Activated CD8-positive, alpha-beta memory T cell treated with anti-CD3 and anti-CD28 coated beads for 1 hour (primary cell): ENCODE measurements at places on chromosomes 4 and X.

- no peak for DNase-seq
Measured at GRCh38 chr4:52037689-52038102, 403 bp downstream of the SGCB start.

DNA sequence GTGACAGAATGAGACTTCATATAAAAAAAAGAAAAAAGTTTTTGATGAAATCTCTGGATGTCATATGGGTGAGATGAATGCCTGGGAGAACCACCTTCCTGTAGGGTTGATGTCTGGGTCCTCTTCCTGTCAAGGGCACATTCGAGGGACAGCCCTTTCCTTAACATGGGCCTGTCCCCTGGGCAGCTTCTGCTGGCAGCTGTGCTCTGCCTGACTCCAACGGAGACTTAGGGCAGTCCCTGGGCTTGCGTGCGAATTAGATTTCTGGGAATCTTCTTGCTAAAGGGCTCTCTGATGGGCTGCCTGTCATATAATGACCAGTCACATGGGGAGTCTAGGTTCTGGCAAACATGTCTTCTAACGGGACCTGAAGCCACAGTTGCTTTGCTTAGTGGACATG lies 40.7 kb downstream of the TNIP2 start:
- DNase-seq = no peak

DNA sequence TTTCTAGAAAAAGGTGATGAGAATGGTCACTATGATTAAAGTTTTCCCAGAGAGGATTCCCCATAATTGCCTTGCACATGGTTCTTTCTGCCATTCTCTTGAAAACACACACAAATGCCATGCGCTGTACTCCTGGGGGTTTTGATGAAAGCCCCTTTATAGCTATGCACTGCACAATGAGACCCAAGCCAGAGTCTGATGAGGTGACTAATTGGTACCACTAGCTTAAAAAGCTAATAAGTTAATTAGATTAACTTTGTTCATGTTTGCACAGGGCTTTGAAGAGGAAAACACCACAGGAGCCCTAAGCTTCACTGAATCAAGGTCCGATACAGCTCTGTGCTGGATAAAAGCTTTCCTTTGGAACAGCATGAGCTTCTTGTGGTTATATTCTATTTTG lies 132.2 kb downstream of the NKX6-1 start:
- DNase-seq = no peak

DNA sequence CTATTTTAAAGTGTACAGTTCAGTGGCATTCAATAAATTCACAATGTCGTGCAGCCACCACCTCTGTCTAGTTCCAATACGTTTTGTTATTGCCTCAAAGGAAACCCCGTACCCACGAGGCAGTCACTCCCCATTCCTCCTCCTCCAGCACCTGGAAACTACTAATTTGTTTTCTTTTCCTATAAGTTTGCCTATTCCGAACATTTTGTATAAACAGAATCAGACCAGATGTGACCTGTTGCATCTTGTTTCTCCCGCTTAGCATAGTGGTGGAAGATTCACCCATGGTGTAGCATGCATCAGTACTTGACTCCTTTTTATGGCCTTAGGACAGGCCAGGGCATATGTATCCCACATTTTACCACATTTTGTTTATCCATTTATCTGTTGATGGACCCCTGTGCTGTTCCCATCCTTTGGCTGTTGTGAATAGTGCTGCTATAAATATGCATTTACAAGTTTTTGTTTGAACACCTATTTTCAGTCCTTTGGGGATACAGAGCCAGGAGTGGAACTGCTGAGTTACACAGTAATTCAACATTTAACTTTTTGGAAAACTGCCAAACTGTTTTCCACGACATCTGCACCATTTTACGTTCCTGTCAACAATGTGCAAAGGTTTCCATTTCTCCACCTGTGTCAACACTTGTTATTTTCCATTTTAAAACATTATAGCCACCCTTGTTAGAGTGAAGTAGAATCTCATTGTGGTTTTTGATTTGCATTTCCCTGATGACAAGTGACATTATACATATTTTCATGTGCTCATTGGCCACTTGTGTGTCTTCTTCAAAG lies 57.8 kb upstream of the STX18 start:
- no peak for DNase-seq

- DNase-seq = no peak
Measured at GRCh38 chr4:20987191-20987590, 286.9 kb downstream of the PACRGL start.

- DNase-seq = no peak
Measured at GRCh38 chrX:19789376-19789775, 98.0 kb downstream of the SH3KBP1 start.

DNA sequence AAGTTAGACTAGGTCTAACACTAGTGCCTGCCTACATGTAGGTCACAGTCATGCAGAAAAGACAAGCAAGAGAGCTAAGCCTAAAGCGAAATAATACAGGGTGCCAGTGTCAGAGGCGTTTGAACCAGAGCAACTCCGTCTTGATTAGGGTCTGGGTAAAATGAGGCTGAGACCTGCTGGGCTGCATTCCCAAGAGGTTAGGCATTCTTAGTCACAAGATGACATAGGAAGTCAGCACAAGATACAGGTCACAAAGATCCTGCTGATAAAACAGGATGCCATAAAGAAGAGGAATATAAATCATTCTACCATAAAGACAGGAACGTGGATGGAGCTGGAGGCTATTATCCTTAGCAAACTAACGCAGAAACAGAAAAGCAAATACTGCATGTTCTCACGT lies 120.9 kb downstream of the BEND2 start:
- DNase-seq = no peak

GRCh38 chrX:118496763-118497079 lies 1.1 kb downstream of the DOCK11 start:
- DNase-seq = no peak

GRCh38 chrX:10101269-10101668 lies 55.5 kb upstream of the CLCN4 start:
- DNase-seq = no peak

- no peak for DNase-seq
Measured at GRCh38 chr4:41334182-41334581, 77.5 kb downstream of the UCHL1 start.

DNA sequence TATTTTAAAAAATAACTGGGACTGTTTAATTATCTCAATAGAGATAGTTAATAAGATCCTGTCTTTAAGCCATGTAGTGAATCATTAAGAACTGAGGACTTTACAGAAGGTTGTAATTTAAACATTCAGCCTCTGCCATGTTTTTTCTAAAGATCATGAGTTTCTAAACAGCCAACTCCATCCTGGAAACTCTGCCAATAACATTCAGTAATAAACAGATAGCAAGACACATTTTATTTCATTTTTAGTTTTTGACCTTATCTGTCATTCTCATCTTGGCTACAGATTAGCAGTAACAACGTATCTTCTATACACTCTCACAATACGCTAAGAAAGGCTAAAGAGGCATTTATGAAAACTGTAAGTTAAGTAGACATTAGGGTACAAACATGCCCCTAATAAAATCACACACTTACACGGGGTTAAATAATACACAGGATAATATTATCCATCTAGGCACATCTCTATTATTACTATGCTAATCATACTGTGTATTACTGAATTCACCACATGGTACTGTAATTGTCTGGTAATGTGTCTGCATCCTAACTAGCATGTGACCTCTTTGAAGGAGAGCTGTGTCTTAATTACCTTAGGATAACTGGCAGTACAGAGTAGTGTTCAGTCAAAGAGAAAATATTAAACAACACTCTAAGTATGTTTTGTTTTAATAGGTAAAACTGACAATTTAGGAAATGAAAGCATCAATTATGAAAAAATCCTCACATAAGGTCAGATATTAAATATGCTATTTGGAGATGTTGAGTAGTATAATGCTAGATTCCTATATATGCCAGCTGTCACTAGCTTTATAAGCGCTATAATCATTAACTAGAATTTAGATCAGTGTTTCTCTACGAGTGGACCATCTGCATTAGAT lies 122.4 kb upstream of the NAP1L5 start:
- DNase-seq = no peak

GRCh38 chrX:143121477-143121876 lies 95.7 kb downstream of the SPANXN4 start:
- no peak for DNase-seq

- no peak for DNase-seq
Measured at GRCh38 chrX:132071254-132071653, 48.2 kb downstream of the STK26 start.

DNA sequence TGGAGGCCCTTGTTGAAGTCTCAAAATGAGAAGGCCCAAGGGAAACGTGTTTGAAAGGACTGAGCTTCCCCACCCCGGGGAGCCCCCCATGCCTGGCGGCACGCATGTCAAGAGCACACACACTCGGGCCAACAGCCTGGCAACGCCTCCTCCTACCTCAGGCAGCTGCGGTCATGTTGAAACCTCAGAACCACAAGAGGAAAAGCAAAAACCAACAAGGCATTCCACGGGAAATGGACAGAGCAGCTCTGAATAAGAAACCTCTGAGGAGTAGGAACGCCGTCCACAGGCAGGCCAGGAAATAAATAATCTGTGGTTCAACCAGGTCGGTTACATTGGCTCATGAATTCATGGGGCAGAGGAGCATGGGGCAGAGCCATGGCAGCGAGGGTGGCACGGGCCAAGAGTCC lies 95.7 kb upstream of the AFAP1 start:
- DNase-seq = no peak

- DNase-seq = peak; percentile 51
Measured at GRCh38 chr4:3442959-3443749, 1.4 kb downstream of the HGFAC start.

- DNase-seq = no peak
Measured at GRCh38 chr4:188332265-188332664, 193.0 kb downstream of the TRIML1 start.

- DNase-seq = no peak
Measured at GRCh38 chrX:68059469-68059868, 373.8 kb downstream of the OPHN1 start.

DNA sequence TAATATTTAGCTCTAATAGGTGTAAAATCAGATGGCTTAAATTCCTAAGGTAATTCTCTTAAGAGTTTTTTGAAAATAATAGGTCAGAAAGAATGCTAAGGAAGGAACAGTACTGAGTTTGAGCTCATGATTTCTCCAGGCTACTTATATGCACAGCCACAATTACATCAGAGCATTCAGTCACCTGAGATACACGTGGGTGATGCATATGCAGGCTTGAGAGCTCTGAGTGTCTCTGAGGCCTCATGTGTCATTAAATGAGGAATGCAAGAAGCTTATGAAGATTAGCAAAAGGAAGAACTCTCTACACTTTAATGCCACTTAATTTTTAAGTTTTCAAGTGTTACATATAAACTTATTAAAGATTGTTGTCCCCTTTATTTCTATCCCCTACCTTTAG lies 124.0 kb upstream of the STIM2 start:
- no peak for DNase-seq

DNA sequence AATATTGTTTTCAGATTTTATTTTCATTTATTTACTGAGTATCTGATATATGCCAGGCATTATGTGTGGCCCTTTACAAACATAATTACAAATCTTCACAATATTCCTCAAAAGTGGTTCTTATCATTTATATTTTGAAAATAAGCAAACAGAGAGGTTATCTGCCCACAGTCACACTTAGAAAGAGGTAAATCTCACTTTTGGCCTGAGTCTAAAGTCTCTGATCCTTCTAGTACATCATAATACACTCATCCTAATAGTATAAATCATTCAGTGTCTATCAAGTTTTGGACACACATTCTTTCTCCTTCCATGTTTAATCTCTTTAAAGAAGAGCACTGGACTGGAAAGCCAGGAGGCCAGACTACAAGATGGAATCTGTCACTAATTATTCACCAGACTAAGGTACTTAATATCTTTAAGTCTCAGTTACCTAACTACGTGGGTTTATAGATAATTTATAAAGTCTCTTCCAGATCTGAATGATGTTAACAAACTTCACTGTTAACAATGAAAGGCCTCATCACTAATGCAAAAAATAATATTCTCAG lies 281.3 kb downstream of the PPP3CA start:
- no peak for DNase-seq

DNA sequence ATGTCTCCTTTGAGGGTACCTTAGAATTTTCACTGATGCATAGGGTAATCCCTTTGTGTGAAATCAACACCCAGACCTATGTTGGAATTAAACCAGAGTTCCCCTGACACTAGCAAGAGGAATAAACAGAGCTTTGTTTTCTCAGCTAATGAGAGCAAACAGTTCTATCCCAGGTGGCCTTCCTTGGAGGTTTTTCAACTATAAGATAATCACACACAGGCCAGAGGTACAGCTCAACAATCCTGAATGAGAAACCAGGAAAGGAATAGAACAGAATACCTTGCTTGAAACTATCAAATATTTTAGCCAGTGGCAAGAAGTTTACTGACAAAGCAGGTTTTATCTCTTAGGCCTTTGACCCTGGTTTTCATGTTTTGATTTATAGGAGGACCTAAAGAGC lies 100.2 kb downstream of the OTC start:
- no peak for DNase-seq

- no peak for DNase-seq
Measured at GRCh38 chr4:101464596-101464995, 117.3 kb upstream of the PPP3CA start.

DNA sequence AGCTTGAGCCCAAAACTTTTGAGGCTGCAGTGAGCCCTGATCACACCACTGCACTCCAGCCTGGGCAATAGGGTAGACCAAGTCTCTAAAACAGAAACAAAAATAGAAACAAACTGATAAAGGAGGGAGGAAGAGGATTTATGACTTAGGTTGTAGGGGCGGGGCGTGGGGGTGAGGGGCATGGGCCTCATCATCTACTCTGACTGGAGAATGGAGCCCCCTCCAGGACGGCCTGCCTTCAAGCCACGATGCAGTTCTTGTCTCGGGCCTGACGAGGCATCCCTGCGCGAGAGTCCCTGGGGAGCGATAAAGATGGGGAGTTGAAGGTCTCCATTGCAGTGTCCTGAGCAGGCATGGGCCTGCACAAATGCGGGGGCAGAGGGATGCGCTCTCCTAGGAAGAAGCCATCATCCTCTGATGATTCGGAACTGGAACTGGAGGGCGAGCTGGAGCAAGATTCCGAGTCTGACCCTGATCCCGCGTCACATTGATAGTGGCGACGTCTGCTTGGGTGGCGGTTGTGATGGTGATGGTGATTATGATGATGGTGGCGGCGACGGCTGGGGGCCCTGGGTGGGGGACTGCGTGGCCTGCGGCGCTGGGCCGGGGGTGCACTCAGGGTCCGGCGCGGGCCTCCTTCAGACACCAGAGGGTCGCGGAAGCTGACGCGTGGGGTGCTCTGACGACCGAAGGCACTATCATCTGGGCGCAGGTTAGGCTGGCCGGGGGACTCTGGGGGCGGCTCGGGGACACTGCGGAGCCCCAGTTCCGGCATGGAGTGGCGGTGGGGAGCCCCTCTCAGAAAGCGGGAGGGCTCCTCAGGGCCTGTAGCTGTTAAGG lies 4.0 kb downstream of the PLP2 start:
- DNase-seq = no peak

- no peak for DNase-seq
Measured at GRCh38 chrX:39542316-39542715, 555.4 kb downstream of the BCOR start.

GRCh38 chr4:180394312-180394711 lies 1848.9 kb upstream of the TENM3 start:
- DNase-seq = no peak

DNA sequence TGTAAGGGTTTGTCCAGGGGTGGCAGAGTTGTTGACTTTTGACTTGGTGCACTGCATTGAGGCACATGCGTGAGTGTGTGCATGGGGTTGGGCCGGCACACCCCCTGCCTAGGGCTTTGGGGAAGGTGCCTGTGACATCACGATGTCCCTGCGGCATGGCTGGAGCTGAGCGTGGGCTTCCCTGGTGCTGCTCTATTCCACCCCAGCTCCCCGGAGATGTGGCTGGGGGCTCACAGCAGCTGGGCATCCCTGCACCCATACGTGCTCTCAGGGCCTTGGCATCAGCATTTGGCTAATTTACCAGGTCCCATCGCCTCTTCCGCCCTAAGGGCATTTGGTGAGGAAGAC lies 5.7 kb downstream of the PSAPL1 start:
- no peak for DNase-seq
